ENCODE measurements at places on chromosomes 3 and 15.

DNA sequence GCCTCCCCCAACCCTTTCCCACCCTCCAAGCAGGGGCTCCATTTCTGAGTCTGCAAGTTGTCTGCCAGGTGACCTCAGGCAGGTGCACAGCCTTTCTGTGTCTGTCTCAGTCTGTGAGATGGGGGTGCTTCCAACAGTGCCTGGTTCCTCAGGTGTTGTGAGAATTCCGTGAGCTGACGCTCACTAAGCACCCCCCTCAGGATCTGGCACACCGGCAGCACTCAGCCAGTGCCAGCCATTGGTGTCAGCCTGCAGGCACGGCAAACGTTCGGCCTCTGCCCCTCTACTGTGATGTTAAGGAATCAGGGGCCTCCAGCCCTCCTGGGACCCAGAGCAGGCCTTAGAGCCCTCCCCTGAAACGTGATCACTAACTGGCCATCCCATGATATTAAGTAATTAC is 2.4 kb downstream of the KLF15 start:
- DNase-seq: no peak

DNA sequence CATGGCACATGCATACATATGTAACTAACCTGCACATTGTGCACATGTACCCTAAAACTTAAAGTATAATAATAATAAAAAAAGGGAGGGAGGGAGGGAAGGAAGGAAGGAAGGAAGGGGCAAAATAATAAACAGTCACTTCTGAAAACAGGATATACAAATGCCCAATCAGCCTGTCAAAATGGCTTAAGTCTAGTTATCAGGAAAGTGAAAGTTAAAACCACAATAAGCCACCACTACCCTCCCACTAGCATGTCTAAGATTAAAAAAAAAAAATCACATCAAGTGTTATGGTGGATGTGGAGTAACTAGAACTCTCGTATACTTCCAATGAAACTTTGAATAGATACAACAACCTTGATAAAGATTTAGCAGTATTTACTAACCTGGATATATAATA is 145.6 kb upstream of the GMNC start:
- no peak for DNase-seq

GRCh38 chr3:154304116-154304786 is 20.0 kb downstream of the DHX36 start:
- peak; percentile 26 for DNase-seq

GRCh38 chr15:61721418-61721817 is 338.8 kb downstream of the VPS13C start:
- DNase-seq: no peak

DNA sequence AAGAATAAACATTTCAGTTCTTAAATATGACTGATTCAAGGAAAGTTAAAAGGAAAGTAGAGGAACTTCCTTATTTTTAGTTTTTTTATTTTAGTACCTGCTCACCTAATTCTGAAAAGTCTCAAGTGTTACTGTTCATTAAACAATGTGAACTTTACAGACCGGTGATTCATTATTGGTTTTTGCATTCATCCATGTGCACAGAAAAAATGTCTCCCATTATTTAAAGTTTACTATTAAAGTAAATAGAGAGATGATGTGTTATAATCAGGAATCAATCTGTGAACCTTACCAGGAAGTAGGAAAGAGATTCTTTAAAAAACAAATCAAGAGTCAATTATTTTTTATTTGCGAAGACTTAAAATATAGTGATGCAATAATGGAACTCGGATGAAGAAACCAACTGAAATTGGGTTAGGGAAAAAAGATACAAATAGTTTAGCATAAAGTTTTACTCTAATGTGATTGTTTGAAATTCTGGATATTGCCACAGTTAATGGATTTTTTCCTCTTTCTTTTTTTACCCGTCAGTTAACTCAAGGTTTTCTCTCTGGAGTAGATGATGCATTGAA is 119.4 kb upstream of the SAMMSON start:
- no peak for DNase-seq

GRCh38 chr15:80308002-80308401 is 56.0 kb upstream of the CTXND1 start:
- no peak for DNase-seq

DNA sequence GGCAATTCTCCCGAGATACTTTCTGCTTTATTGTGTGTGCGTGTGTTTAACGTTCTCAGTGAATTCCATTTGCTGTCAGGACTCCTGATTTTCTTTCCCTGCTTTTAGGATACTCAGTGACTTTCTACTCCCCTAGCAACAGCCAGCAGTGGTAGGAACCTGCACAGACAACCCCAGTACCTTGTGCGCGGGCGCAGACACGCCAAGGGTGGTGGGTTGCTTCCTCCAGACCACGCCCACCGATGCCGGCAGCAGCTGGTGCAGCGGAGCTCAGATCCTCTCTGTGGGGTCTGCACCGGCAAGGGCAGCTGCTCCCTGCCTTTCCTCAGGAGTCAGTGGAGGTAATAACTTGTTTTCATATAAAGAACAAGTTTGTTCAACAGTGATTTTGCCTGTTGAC is 225.1 kb upstream of the NDN start:
- no peak for DNase-seq

DNA sequence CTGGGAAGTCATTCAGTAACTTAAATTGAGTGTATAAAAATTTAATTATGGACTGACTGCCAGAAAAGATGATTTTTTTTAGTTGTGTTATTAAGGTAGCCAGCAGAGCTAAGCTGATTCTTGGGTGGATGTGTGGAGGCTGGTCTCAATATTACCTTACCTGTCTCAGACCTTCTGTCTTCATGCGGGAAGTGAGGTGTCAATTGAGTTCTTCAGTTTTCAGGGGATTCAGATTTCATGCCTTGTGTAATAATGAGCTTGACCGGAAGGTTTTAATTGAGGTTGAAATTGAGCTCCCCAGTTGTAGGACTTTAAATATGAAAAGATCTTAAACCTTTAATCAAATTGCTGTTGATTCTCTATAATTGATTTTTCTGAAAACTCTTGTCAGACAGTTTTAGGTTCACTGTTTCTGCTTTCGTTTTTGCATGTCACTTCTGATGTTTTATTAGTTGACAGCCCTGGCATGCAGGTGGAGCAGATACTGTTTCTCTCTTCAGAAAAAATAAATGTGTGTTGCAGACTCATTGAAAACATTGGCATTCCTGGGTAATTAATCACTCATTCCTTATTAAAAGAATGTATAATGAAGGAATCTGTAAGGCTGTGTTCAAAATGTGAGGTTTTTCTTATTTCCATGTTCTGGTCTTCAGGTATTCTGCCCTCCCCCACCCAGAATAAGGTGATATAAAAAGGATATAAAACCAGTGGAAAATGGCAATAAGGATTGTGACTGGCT is 54.5 kb downstream of the PSMD6 start:
- DNase-seq: peak; percentile 47

DNA sequence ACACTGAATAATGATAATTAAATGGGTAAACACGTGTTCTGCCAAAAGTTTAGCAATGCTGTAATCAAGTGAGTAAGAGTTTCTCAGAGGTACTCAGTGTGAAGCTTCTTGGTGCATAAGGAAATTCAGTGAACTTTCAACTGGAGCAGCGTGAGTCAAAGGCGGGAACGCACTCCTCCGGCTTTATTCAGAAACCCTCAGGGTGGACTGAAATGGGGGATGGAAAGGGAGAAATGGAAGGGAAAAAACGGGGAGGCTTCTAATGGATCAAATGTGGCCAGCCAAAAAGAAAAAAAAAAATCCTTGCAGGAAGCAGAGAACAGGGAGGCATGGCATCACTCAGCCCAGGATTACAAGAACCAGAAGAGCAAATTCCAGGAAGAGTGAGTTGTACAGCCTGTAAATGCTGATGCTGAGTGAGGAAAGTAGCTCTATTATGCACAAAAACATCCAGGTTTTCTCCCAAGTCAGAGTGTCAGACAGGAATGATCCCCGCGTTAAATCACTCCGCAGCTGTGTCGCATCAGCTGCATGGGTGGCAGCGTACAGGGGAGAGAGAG is 85.3 kb downstream of the ASB7 start:
- peak; percentile 94 for DNase-seq

- no peak for DNase-seq
Measured at GRCh38 chr3:45414341-45414740, 26.0 kb downstream of the LARS2 start.

- DNase-seq: no peak
Measured at GRCh38 chr15:38551720-38552648, 12.6 kb downstream of the RASGRP1 start.

DNA sequence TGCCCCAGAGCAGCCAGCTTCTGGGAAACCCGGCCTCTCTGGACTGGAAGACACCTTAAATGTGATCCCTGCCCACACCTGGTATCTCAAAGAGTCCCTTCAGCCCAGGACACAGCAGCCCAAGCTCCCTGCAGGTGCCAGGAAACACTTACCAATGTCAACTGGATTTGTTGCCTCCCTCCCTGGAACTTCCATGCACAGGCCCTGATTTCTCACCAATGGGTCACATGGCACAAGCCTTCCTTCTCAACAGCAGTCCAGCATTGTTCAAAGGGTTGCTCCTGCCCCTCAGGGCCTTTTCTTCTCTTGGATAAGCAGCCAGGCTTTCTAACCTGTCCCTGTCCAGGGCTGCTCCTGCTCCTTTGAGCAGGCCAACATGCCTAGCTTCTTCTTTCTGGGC is 31.6 kb downstream of the ANP32A start:
- no peak for DNase-seq

- DNase-seq: peak; percentile 71
Measured at GRCh38 chr3:94416768-94417167, 353.9 kb downstream of the NSUN3 start.

- peak; percentile 83 for DNase-seq
Measured at GRCh38 chr3:32184187-32184730, 54.2 kb upstream of the CMTM8 start.

DNA sequence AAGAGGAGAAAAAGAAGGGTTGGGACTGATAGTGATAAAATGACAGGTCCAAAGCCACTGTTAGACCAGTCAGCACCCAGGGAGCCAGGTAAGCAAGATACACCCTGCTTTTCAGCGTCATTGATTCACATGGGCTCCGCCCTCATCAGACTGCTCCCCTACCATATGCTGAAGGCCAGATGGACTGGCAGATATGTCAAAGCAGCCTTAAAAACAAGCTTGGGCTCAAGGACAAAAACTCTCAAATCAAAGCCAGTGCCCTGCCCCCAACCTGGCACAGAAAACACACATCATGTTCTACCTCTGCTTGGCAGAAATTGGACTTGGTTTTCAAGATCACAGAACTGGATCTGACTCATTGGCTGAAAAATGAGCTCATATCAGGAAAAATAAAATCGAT is 33.4 kb downstream of the SH3BP5 start:
- DNase-seq: no peak

- DNase-seq: no peak
Measured at GRCh38 chr3:48592519-48593087, 2.5 kb downstream of the COL7A1 start.

GRCh38 chr3:134134698-134135415 is 105.1 kb upstream of the SLCO2A1 start:
- peak; percentile 21 for DNase-seq

- DNase-seq: no peak
Measured at GRCh38 chr3:72320955-72321303, 527.3 kb downstream of the SHQ1 start.

GRCh38 chr3:196454935-196455334 is 22.7 kb upstream of the UBXN7 start:
- DNase-seq: peak; percentile 21

DNA sequence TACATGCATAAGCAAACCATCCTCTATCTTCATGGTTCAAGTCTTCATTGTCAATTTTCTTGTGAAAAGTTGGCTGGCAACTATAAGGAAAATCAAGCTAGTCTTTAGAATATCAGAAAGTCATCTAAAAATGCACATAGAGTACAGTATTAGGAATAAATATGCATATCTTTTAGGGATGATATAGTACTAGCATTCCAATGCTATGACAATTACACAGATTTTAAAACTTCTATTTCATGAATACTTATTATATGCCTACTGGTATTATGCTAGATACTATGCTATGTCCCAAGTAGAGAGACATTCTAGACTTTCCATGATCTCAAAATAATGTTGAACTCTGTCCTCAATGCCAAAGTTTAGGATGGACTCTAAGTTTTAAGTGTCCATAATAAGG is 81.3 kb upstream of the NAALADL2 start:
- peak; percentile 10 for DNase-seq

- DNase-seq: no peak
Measured at GRCh38 chr3:134325706-134326105, 48.5 kb downstream of the AMOTL2 start.

GRCh38 chr3:192929146-192929545 is 11.5 kb upstream of the MB21D2 start:
- peak; percentile 60 for DNase-seq

- peak; percentile 40 for DNase-seq
Measured at GRCh38 chr15:28084547-28084946, 14.6 kb downstream of the OCA2 start.

- no peak for DNase-seq
Measured at GRCh38 chr3:129004639-129005295, 3.7 kb downstream of the EFCC1 start.

- no peak for DNase-seq
Measured at GRCh38 chr15:85929786-85930185, 135.1 kb upstream of the KLHL25 start.

DNA sequence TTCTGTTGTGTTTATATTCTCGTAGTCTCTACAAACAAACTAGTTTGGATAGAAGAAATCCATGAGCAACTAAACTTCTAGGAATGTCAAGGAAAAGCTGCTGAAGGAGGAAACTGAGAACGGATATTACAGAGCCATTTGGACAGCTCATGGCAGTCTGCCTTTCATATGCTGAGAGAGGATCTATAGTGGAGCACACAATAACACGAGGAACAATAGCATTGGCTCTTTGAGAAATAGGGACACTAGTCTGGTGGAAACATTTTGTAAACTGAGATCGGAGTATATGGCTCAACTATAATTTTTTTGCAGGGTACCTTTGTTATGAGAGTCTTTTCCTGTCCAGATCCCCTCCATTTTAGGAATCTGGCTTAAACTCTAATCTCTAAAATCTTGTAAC is 200.5 kb downstream of the CLSTN2 start:
- DNase-seq: no peak

GRCh38 chr3:168870892-168871291 is 775.2 kb upstream of the GOLIM4 start:
- no peak for DNase-seq

- no peak for DNase-seq
Measured at GRCh38 chr3:182617500-182617899, 175.8 kb upstream of the ATP11B start.

- peak; percentile 65 for DNase-seq
Measured at GRCh38 chr3:8519774-8520448, 18.3 kb downstream of the LMCD1 start.

DNA sequence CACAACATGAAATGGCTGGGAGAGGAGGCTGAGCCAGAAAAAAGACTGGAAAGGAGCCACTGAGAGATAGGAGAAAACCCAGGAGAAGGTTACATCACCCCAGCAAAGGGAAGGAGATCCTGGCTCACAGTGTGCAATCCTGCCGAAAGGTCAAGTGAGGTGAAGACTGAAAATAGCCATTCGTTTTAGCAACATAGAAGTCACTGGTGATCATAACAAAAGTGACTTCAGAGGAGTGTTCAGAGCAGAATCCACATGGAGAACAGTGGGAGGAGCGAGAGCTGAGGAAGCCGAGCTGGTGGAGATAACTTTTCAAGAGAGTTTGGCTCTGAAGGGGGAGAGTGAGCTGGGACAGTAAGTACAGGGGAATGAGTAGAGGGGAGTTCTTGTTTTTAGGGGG is 5.4 kb upstream of the HEG1 start:
- peak; percentile 80 for DNase-seq

- DNase-seq: peak; percentile 82
Measured at GRCh38 chr3:37054370-37054769, 61.1 kb downstream of the MLH1 start.
